Dermis lymphatic vessel endothelial cell (primary cell): ENCODE measurements at places on chromosomes 1 and 21. TPM values are rescaled to one million over a fixed set of nuclear protein-coding genes. Genes with fewer than 3 reads are reported as not detected.

RAB42 gene
- 5.8 and 8.0 TPM in 2 replicates for total RNA-seq

ADCY10 gene
- total RNA-seq = 0.11 TPM in 1 of 2 replicates, not detected in the other

KIF21B gene
- 2.9 and 3.6 TPM in 2 replicates for total RNA-seq

TMEM52 gene
- total RNA-seq = not detected in 2 replicates

SPRR4 gene
- not detected in 2 replicates for total RNA-seq
